ENCODE measurements at places on chromosomes 7 and 10.

DNA sequence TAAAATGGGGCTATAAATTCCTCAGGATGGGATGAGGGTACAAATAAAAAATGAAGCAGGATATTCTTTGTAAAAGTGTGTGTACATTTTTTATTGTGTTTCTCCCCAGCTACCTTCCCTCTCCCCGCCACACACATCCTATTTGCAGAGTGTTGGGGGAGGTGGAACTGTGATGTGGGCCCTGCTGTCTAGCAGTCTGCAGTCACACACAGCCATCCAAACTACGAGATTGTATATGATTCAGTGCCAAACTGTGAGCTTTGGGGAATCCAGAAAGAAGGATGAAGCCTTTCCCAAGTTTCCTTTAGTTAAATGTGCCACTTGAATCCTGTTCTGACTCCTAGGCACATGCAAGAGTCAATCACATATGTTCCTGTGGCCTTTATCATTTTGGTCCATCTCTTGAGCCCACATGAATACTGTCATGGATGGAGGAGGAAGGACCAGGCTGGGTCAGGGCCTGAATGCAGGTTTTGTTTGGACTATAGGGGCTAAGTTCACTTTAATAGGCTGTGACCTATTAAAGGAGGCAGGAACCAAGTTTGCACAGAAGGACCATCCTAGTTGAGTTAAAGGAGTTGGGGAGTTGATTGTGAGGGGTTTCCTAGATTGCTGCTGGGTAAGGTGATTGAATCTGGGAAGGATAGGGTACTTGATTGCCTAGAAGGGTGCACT is 1.1 kb upstream of the SEMA4G start:
- DNase-seq, result no peak

DNA sequence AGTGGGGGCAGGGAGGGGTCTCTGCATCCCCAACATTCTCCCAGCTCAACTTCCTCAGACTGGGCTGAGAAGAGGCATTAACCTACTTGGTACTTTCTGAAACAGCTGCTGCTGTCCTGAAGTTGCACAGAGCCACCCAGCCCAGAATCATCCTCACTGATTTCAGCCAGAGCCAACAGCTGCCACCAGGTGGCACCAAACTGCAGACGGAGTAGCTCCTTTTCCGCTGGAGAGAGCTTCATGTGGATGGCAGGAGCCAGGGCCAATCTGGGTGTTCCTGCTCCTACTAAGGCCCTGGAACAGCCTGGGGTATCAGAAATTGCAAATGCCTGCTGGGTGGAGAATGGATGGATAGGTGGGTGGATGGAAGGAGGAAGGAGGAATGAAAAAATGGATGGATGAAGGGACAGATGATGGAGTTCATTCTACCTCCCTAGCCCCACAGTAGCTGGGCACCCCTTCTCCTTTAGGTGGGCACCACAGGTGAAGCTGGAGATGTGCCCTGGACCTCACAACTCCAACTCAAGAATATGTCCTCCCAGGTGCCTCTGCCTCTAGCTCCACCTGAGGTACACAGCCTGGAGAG is 11.8 kb upstream of the DRGX start:
- DNase-seq, result peak; percentile 68

GRCh38 chr10:43623351-43623750 is 17.1 kb downstream of the ZNF485 start:
- peak; percentile 23 for DNase-seq

DNA sequence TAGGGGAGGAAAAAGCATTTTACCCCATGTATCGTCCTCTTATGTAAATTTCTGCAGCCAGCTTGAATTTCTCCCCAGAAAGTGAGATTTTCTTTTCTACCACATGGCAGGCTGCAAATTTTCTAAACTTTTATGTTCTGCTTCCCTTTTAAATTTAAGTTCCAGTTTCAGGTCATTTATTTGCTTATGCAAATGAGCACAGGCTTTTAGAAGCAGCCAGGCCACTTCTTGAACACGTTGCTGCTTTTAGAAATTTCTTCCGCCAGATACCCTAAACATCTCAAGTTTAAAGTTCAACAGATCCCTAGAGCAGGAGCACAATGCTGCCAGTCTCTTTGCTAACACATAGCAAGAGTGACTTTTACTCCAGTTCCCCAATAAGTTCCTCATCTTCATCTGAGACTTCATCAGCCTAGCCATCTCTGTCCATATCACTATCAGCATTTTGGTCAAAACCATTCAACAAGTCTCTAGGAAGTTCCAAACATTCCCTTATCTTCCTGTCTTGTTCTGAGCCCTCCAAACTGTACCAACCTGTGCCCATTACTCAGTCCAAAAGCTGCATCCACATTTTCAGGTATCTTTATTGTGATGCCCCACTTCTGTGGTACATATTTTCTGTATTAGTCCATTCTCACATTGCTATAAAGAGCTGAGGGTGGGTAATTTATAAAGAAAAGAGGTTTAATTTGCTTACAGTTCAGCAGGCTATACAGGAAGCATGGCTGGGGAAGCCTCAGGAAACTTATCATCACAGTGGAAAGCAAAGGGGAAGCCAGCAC is 16.3 kb downstream of the EZH2 start:
- DNase-seq, result no peak

- peak; percentile 85 for DNase-seq
Observed at GRCh38 chr7:74252893-74253292, 1.3 kb downstream of the RFC2 start.

GRCh38 chr10:133388236-133388972 is 5.6 kb upstream of the MTG1 start:
- peak; percentile 38 for DNase-seq

DNA sequence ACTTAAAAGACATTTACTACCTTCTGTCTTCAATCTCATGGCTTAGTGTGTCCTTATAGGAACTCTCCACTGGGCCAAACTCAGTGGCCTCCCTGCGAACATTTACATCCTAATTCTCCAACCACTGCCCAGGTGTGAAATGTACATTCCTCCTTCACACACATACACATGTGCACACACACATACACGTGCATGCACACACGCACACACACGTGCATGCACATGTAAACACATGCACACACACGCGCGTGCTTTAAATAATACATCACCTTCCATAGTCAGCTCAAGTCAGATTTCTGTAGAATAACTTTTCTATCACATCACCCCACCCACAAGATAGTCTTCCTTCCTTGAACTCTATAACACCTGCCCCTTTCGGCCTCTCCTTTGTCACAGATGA is 216.5 kb downstream of the TMEM178B start:
- peak; percentile 40 for DNase-seq

- DNase-seq, result no peak
Observed at GRCh38 chr10:37456456-37456855, 331.1 kb downstream of the ANKRD30A start.

- no peak for DNase-seq
Observed at GRCh38 chr10:27312854-27313253, 72.3 kb upstream of the ACBD5 start.

GRCh38 chr7:94183891-94184290 is 179.7 kb upstream of the BET1 start:
- DNase-seq, result no peak

DNA sequence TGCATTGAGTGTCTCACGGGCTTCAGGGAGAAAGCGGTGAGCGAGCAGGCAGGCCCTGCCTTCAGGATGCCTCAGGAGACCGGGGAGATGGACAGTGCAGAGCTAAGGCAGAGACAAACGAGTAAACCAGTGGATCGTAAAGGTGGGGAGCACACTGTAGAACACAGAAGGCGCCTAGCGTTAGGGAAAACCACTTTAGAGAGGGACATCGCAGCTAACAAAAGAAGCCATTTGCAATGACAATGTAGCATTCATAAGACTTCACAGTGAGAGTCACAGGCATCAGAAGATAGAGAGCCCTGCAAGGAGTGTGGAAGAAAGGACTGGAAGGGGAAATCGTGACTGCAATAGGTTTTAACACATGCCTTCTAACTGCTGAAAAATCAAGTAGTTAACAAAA is 54.9 kb upstream of the TMEM273 start:
- no peak for DNase-seq

GRCh38 chr10:102555781-102556328 is 52.1 kb downstream of the SUFU start:
- DNase-seq, result no peak

DNA sequence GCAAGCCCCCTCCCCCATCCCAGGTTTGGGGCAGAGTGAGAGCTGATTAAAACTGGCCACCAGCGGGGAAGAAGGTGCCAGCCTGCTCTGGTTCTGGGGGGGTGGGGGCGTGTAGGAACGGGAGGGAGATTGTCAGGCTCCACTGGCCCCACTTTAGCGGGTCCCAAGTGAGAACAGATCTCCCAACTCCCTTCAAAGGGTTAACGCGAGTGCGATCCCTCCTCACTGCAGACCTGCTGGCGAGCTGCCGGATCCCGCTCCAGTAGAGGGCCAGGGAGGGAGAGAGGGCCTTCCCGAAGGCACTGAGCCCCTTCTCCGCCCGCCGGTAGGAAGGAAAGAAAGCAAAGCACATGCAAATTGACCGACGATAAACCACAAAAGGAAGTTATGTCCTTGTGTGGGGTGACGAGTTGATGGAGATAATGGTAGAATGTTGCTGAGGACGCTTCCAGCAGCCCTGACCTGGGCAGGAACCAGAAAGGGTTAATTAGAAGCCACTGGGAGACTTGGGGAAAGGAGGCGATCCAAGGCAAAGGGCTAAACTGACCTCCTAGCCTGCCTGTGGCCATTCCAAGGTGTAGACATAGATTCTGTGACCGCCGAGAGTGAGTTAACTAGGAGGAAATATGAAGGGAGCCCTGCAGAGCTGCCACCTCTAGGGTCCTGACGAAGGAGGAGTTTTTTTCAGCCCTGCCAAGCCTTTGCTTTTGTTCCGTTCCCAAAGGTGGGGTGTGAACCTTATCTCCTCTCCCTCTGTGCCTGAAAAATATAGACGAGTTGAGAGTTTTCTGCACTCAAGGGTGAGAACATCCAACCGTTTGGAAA is 1.5 kb downstream of the NRG3 start:
- no peak for DNase-seq
